ENCODE measurements at places on chromosomes 1 and 21.
A peak's percentile ranks its signal among the peaks of the same experiment; 100 is the strongest.

DNA sequence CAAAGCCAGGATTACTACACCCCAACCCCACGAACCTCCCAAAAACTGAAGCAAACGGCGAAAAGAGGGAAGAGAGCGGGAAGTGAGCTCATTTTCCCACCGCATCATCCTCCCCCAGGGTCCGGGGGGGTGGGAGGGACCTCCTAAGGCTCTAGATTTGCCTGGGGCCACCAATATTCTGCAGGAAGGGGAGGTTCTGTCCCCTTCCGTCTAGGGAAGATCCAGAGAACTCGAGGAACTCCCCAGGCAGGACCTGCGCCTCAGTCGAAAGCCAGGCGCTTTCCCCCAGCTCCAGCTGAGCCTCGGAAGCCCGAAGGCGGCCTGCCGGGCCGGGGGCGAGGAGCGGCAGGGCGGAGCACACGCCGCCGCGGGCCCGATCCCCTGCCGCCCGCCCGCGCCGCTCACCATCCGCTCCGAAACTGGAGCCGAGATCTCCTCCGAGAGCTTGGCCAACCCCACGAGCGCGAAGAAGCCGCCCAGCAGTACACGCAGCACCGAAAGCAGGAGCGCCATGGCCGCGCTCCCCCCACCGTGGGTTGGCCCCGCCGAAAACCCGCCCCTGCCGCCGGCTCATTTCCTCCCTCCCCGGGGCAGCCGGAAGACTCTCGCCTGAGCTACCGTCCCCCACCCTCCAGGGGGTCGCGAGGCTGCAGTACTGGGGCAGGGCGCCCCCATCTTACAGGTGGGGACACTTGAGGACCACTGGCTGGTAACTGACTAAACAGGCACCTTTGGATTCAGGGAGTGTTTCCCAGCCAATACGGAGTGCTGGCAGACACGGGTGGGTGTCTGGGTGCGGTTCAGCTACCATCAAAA lies at the start of gene TMEM35B:
Gene TMEM35B (minus strand): TSS at position 555 of the 816 bp plus-strand sequence. CDS start 42 bp downstream, at position 513.
- DNase-seq = peak; percentile 56

- DNase-seq = peak; percentile 15
These were observed 408 bp downstream of the LMO4 start for GRCh38 chr1:87329051-87329525.

DNA sequence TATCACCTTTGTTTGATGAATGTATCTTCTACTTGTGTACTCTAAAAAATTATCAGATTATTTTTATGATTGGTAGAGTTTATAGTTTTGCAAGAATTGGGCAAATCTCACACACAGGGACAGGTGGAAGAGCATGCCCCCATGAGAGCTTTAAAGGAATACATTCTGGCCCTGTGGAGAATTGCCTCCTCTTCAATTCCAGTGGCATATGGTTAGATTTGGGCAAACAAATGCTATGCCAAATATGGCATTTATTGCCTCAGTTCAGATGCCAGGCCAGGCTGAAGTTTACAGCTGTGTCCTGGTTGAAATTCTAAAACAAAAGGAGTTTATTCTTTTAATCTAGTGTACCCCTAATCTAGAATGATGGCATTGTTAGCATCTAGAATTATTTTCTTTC lies 162.4 kb upstream of the CACYBP start:
- DNase-seq = no peak

DNA sequence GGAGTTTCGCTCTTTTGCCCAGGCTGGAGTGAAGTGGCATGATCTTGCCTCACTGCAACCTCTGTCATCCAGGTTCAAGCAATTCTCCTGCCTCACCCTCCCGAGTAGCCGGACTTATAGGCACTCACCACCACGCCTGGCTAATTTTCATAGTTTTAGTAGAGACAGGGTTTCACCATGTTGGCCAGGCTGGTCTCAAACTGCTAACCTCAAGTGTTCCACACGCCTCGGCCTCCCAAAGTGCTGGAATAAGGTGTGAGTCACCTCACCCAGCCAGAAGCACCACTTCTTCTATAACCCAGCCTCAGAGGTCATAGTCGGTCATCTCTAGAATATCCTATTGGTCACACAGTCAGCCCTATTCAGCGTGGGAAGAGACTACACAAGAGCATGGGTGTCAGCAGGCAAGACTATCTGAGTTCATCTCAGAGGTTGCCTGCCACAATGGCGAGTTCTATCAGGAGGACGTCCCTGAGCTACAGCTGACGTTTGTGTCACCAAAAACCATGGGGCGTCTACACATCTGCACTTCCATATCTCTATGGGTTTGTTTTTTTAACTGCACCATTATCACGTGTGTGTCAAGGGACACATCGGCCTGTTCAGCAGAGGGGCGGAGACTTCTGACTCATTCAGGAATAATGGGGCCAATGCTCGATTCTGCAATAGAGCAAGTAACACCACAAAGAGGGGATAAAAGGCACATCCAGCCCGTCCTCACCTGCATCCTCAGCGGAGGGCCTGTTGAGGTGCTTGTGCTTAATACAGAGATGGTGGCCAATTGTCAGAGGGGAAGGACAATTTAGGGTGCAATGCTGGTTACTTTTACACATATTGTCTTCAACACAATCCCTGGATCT lies 256.3 kb upstream of the IRF2BP2 start:
- DNase-seq = peak; percentile 23

DNA sequence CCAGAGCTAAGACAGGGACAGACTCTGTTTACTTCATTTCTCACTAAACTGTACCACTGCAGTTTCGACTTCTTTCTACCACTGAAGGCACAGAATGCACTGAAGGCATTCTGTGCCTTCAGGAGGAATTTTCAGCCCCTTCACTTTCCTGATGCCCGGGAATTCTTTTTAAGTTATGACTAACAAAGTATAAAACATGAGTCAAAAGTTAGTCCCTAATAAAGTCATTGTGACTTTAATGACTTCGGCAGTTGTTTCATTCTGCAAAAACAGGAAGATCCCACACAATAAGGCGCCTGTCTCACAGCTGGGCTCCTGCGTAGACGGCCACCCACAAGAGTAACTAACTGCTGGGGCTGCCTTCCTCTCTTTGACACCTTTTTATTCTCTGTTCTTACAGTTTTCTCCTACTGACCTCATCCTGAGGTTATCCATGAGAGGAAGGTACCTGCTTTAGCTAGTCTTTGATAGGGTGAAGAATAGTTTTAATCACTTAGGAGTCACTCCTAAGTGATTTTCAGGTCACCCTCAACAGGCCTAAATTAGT lies 183.9 kb upstream of the SGIP1 start:
- DNase-seq = peak; percentile 33

- DNase-seq = no peak
These were observed 1.4 kb downstream of the UCK2 start for GRCh38 chr1:165828669-165829329.

DNA sequence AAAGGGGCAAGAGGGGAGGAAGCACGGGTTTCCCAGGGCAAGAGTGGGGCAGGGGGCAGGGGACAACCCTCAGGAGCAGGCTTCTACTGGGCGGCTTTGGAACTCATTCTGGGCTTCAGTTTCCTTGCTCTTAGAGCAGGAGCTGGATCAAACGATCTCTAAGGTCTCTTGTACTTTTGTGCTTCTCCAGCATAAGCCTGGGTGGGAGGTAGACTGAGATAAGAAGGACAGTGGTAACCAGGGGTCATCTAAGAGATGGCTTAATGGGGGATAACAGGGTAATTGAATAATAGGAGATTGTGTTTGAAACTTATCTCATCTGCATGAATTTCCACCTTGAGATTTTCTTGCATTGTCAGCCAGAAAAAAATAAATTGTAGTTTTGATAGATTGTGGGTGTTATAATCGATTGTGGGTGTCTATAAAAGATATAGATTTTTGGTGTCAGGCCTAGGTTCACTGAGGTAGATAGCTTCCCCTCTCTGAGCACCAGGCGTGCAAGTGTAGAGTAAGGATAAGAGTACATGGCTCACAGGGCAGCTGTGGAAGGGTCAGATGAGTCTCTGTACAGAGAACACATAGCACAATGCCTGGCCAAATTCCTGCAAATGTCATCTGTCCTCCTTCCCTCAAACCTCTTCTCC lies 68.0 kb downstream of the CD58 start:
- DNase-seq = no peak

DNA sequence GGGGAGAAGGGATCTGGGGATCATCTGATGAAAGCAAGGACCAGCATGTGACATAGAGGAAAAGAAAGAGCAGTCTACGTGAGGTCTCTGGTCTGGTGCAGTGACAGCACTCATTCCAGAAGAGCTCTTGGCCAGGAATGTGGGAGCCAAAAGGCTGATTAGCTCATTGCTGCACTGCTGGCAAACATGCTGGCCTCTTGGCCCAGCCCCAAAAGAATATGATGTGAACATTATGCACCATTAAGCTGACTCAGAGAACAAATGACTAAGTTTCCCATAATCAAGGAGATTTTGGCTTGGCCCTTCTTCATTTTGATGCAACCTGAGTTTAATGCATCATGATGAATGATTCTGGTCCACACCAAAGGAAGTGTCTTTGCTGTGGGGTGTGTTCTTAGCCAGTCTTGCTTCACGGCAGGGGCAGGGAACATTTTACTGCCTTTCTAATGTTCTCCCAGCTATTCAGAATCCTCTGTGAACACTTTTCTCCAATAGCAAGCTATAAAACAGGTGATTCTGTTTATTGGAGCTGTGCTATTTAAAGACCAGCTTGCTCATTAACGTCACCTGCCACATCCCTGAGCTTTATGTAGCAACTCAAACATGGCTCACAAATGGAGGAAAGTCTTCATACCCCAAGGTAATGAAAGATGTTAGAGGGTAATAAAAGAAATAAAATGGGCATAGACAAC lies 55.1 kb downstream of the PCBP3 start:
- DNase-seq = peak; percentile 68

GRCh38 chr1:150484861-150485260 lies 2.4 kb upstream of the TARS2 start:
- no peak for DNase-seq

DNA sequence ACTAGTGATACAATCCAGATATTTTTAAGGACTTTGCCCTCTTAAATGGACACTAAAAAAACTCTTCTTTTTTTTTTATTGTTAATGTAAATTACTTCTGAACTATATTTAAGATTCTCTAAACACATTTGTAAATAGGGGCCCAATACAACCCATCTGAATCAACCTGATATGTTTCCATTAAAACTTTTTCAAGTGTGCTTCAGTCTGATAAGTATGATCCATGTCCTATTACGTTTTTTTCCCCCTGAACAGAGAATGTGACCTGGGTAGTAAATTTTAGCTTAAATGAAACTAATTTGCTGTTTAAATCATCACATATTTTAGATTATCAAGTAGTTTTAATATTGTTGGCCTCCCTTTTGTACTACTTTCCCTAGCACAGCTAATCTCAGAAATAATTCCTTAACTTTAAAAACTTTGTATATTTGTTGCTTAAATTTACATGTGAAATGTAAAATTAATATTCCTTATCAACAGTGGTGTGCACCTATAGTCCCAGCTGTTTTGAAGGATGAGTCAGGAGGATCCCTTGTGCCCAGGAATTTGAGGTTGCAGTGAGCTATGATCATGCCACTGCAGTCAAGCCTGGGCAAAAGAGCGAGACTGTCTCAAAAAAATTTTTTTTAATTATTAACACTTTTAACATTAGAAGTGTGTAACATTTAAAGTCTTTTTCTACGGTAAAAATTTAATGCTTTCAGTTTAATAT lies 3.0 kb upstream of the PKN2 start:
- DNase-seq = no peak

DNA sequence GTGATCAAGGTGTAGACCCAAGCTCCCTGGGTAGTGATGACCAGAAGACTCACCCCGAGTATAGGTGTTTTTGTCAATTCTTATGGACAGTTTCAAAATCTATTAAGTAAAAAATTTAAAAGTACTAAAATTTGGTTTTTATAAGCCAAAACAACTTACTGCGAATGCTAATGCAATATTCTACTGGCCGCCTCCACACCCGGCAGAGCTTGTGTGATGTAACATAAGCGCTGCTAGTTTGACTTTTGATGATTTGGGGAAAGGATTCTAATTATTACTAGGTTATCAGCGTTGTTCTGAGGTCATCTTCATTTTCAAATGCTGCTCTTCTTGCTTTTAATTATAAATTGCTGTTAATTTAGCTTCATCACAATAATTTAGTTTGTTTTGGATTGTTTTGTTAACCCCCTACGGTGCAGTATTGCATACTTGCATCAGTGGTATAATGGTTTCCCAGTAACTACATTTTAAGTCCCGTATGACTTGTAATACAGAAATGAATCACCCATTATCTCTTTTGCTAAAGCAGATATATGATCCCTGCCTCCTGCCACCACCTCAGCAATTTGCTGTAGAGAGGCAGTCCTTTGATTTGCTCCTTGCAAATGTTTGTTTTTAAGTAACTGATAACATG lies 178.0 kb downstream of the SDCCAG8 start:
- DNase-seq = no peak

- no peak for DNase-seq
These were observed 24.2 kb downstream of the HSPA13 start for GRCh38 chr21:14358775-14359174.

DNA sequence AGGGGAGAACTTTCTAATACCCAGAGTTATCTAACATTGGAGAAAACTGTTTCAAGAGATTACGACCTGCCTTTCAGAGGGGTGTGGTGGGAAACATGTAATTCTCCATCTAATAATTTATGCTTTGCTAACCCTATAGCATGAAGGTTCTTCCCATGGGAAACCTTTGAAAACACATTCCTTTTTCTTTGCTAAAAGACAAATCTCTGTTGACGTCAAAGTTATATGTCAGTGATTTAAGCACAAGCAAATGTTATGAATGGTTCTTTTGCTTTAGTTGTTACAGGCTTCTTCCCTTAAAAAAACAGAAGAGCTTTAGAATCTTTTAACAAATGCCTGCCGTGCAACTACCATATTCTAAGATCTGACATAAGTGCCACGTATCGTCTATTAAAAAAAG lies 19.2 kb downstream of the FMO2 start:
- DNase-seq = no peak

DNA sequence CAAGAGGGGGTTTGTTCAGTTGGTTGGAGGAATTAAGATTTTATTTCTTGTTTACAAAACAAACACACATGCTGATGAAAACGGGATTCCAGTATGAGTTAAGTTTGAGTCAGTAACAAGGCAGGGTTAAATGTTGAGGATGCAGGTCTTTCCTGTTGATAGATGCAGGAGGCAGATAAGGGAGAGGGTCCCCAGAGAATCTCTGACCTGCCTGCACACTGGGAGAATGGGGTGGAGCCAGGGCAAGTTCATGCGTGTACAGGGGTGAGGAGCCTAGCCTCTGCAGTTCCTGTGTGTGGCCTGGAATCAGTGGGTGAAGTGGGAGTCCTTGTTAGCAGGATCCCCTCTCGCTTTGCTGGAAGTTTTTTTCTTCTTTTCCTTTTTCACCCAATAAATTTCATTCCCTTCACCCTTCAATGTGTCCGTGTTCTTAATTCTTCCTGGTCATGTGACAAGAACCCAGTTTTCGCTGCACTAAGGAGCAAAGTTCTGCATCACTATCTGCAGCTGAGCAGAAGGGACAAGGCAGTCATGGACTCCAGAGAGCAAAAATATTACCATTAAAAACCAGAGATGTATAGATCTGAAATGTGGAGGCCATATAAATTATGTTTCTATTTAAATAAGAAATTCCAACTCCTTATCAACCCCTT lies 69.9 kb upstream of the MARK1 start:
- DNase-seq = no peak

- DNase-seq = no peak
These were observed 6.5 kb downstream of the RIMS3 start for GRCh38 chr1:40658751-40659648.
